ENCODE measurements at places on chromosomes 11 and 22.

- no peak for DNase-seq
These were observed 164.2 kb downstream of the FAM76B start for GRCh38 chr11:95625164-95625900.

DNA sequence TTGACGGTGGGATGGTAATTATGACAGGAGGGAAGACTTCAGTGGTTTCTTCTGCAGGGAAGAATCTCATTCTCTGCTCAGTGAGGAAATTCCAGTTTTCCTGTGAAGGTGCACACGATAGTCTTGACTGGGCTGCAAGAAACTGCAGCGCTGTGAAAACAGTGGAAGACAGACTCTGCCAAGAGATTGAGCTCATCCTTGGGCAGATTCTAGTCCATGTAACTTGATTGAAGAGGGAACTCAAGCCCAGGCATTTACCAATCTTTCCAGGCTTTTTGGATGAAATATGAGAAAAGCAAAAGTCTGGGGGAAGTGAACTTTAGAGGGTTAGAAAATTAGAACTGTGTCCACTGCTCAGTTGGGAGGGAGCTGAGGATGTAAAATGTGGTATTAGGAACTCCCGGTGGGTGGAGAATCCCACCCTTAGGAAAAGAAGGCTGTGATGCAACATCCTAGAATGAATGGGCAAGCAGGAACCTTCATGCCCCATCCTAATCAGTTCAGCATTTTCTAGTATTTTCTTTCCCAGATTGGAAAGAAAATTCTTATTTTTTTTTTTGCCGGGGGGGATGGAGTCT, 212.6 kb downstream of the DBX1 start:
- no peak for DNase-seq

DNA sequence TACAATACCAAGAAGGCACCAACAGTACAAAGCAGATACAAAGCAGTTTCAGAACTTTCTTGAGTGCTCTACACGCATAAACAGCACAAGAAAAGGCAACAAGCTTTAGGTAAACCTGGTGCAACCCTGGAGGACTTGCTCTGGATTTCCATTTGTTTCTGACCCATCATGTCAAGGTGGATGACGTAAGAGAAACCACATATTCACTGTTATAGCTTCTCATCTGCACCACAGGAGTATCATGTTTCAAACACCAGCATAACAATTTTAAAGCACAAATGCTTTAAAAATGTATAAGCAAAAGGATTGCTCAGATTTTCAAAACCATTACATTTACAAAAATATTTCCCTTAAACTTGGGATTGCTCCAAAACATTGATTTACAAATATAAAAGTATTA, 25.0 kb upstream of the YPEL1 start:
- no peak for DNase-seq

DNA sequence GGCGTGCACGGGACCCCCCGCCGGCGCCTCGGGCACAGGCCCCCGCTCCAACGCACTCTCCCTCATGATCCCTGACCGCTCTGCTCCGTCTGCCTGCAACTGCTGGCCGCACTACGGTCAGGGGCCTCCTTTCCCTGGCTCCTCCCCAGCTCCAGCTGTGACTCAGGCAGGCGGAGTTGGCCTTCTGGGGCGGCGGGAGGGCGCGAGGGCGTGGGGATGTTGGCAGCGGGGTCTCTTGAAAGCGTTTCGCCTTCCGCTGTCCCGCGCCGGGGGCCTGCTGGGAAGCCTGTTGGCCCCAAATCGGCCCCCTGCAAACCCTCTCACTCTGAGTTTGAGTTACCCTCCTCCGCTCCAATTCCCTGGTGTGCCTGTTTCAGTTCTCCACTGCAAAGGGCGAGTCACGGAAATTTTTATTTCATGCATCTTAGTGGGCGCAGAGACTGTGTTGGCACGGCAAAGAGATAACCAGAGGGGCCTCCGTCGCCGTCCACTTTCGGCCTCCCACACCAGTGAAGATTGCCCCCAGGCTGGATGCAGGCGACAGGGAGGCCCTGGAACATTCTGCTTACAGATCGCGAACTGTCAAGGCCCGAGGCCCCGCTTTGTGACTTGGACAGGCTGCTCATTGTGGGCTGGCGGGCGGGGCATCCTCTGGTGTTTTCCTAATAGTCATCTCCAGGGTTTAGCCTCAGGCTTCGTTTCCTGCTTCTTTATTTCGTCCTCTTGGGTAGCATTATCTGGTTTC, at the start of gene CAVIN3:
Gene CAVIN3, minus strand, starts transcription at position 91 of the 745 bp plus-strand sequence. Its CDS starts 25 bp downstream, at position 66.
- DNase-seq: no peak

- no peak for DNase-seq
These were observed 162.2 kb upstream of the NECTIN1 start for GRCh38 chr11:119891055-119891768.

GRCh38 chr11:92656783-92657182, 312.7 kb upstream of the MTNR1B start:
- DNase-seq: no peak

DNA sequence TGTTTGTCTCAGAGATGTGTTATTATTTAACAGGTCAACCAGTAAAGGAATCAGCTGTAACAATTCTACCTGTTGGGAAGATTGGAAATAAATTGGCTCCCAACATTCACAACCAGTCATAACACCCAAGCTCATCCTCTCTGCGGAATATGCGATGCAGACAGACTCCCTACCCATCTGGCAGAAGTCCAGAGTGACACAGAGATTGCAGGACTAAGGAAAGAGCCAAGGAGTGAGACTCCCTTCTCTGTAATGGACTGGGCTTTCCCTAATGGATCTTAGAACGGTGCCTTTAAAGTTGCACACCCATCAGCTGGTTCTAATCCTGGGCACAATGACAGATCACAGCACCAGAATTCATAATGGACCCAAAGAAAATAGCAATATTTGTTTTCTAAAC, 27.8 kb upstream of the UBASH3B start:
- no peak for DNase-seq

DNA sequence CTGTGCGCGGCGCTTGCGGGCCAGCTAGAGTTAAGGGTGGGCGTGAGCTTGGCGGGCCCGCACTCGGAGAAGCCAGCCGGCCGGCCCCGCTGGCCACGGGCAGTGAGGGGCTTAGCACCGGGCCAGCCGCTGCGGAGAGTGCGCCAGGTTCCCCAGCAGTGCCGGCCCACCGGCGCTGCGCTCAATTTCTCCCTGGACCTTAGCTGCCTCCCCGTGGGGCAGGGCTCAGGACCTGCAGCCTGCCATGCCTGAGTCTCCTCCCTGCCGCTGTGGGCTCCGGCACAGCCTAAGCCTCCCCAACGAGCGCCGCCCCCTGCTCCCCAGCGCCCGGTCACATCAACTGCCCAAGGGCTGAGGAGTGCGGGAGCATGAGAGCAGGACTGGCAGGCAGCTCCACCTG, 5.2 kb upstream of the PES1 start:
- no peak for DNase-seq

DNA sequence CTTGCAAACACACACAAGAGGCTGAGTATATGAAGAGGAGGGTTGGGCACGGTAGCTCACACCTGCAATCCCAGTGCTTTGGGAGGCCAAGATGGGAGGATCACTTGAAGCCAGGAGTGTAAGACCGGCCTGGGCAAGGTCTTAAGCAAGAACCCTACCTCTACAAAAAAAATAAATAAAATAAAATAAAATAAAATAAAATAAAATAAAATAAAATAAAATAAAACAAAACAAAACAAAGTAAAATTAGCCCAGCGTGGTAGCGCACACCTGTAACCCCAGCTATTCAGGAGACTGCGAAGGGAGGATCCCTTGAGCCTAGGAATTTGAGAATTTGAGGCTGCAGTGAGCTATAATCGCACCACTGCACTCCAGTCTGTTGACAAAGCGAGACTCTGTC, 337.9 kb downstream of the SHANK2 start:
- no peak for DNase-seq

GRCh38 chr22:30861688-30862552, 106.7 kb downstream of the MORC2 start:
- DNase-seq: no peak

GRCh38 chr22:17638182-17638431, 450 bp upstream of the BCL2L13 start:
- no peak for DNase-seq

DNA sequence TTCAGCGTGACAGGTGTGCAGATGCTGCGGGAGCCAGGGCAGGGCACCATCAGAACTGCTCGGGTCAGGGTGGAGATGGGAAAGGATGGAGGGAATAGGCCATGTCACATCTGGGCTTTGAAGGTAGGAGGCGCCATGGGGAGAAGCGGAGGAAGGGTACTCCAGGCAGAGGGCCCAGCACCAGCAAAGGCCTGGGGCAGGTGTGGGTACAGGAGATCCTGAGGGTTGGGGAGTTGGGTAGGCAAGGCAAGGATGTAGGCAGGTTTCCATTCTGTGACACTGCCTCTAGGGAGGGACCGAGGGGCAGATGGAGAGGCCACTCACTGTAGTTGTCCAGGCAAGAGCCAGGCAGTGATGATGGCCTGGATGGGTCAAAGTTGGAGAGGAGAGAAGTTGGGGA, 8.5 kb downstream of the EMID1 start:
- DNase-seq: no peak

GRCh38 chr11:2551131-2551530, 106.3 kb downstream of the KCNQ1 start:
- no peak for DNase-seq

GRCh38 chr11:13042873-13043342, 33.8 kb downstream of the RASSF10 start:
- no peak for DNase-seq

DNA sequence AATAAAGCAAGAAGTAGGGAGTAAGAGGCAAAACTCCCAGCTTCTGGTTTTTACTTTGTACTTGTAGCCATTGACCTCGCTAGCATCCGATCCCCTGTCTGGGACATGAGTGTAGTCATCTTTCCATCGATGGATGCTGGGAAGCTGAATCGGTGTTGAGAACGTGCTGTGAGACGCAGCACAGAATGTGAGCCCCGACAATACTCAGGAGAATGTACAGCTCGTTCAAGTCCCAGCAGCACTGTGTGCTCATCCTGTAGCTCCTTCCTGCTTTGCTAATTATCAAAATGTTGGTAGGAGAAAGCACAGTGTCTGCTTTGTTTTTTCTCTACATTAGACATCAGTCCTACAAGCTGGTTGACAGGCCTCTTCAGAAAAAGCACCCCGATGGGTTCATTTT, 56.6 kb downstream of the JAM3 start:
- DNase-seq: no peak

DNA sequence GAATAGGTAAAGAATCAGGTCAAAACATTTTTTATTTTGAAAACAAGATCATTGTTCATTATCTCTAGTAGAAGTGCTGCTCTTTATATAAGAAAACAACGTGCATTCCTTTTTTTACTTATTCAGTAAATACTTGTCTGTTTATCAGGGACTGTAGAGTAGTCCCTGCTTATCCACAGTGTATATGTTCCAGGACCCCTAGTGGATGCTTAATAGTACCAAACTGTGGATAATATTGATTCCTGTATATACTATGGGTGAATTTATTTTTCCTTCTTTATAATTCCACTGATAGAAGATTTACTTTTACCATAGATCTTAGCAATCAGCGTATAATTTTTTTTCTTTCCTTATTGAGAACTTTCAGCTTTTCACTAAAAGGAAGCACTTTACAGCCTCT, 32.6 kb downstream of the CEP295 start:
- DNase-seq: no peak

DNA sequence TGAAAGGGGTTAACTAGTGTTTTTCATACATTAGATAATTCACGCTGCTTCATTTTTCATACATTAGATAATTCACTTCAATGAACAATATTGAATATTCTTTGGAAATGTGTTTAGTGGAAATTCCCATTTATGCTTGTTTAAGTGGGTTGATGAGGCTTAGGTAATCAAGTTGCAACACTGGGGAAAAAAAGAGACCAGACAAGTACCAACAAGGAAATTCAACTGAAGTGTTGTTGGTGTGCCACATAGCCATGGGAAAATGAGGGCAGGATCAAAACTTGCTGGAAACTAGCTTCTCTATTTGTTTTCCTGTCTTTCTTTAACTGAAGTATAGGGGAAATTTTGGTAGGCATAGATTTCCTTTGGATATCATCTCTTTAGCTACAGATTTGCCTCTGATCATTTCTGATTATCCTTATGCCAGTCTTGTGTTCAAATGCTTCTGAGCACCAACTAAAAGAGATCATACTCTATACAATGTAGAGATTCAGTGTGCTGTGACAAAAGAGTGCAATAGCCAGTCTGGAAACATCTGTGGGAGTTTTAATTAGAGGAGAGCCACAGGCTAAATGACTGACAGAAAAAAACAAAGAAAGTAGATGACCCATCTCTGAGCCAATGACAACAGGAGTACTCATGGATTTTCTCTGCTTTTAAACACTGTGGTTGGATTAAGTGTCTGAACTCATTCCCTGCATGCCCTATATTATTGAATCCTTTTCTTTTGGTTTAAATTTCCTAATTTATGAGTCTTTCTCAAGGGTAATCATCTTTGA, 67.6 kb upstream of the CTSC start:
- DNase-seq: no peak

DNA sequence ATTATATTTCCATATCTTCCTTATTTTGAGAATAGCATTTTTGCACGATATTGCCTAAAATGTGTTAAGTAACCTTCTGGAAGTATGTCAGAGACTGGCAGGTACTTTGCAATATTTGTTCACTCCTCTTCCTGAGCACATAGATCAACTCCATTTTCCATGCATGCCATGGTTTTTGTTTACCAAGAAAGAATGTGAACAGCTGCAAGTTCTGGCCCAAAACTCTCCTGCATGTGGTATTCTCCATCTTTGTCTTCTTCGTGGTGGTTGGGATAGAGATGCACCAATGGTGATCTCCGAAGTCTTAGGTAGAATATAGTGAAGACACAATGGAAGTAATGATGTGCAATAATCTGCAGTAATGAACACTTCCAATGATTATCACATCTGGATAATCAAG, 2241.0 kb upstream of the RAG2 start:
- DNase-seq: no peak

- DNase-seq: no peak
These were observed 14.2 kb downstream of the ALG12 start for GRCh38 chr22:49904040-49904369.

DNA sequence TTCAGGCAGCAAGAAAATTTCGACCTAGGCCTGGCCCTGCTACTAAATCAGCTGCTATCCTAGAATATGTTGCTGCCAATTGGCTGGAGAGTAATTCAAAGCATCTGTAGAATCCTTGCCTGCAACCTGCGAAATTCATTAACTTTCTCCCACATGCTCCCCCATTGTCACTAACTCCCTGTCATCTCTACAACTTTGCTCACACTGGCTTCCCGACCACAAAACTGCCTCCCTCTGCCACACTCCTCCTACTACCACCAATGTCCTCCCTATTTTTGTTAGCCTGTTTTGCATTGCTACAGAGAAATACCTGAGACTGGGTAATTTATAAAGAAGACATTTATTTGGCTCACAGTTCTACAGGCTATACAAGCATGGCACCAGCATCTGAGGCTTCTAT, 570.6 kb downstream of the INSC start:
- DNase-seq: no peak

Data from CD4-positive, alpha-beta T cell treated with Interleukin-1 beta for 1 hour (primary cell).